Vagina (tissue), 2 donors: ENCODE measurements at places on chromosomes 6 and 20.

GRCh38 chr6:119314885-119315272 lies 34.7 kb downstream of the MAN1A1 start:
- H3K27me3 ChIP-seq: no peaks in the 10 kb centered on the region
- no peak overlapping the region for H3K27ac ChIP-seq
- no peak for DNase-seq

- no peaks in the 10 kb centered on the region for H3K36me3 ChIP-seq
- no peaks in the 10 kb centered on the region for H3K4me1 ChIP-seq
- H3K4me3 ChIP-seq: no peak overlapping the region
- DNase-seq: no peak
- H3K27me3 ChIP-seq: no peaks in the 10 kb centered on the region
- no peak overlapping the region for H3K27ac ChIP-seq
Measured at GRCh38 chr6:149560736-149561135, 5.4 kb upstream of the GINM1 start.

GRCh38 chr6:82013561-82014530 lies 233.7 kb downstream of the IBTK start:
- no peaks in the 10 kb centered on the region for H3K27me3 ChIP-seq
- peak overlapping the region; percentile 58 for H3K27ac ChIP-seq
- H3K4me1 ChIP-seq: peaks cover 31% of the 10 kb centered on the region
- H3K36me3 ChIP-seq: no peaks in the 10 kb centered on the region

GRCh38 chr20:49814057-49814694 lies 1.5 kb downstream of the SLC9A8 start:
- H3K27ac ChIP-seq: no peak overlapping the region
- H3K4me1 ChIP-seq: peaks cover 22% of the 10 kb centered on the region
- no peak overlapping the region for H3K4me3 ChIP-seq
- H3K36me3 ChIP-seq: peaks cover 12% of the 10 kb centered on the region

DNA sequence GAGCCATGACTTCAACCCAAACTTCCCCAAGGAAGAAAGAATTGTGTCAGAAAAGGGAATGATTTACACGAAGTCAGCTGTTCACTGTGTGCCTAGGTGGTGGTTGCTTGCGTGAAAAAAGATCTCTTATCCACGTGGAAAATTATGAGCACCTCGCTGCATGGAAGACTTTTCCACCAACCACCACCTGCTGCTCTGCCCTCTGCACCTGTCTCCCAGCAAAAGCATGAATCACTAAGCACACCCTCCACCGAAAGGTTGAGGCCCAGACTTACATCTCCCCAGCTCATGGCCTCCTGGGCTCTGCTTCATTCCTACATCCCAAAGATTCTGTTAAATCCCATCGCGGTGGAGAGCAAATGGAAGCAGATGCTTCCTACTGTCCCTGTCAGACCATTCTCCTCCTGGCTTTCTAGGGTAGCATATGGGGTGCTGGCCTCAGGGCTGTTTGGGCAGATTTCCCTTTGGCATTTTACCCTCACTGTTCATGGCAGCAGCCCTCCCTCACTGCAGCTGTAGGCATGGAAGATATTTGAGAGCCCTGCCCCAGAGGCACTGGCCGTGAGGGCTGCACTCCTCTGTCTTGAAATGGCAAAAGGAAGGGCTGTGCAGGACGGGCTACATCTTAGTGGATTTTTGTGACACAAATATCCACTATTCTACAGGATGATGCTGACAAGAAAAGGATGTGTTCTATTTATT lies 37.6 kb upstream of the CST5 start:
- H3K36me3 ChIP-seq: no peaks in the 10 kb centered on the region
- H3K27me3 ChIP-seq: no peaks in the 10 kb centered on the region
- DNase-seq: no peak
- no peaks in the 10 kb centered on the region for H3K4me1 ChIP-seq
- H3K4me3 ChIP-seq: no peak overlapping the region

DNA sequence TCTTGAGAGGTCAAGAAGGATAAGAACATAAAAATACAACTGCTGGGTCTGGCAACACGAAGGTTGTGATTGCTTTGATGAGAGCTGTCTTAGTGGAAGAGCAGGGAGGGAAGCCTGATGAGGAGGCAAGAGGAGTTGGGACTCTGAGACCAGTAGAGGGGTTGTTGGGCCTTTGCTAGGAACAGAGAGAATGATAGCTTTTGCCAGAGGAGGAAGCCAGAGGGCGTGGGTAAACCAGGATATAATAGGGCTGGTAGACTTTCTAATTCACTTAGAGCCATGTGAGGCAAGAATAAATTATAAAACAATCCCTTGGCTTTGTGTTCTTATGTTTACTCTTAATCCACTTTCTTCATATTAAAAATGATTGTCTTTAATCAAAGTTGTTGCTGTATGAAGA lies 78.6 kb downstream of the RCAN2 start:
- no peaks in the 10 kb centered on the region for H3K27me3 ChIP-seq
- no peak overlapping the region for H3K4me3 ChIP-seq
- no peak overlapping the region for H3K27ac ChIP-seq
- peaks cover 4% of the 10 kb centered on the region for H3K4me1 ChIP-seq
- no peaks in the 10 kb centered on the region for H3K36me3 ChIP-seq

DNA sequence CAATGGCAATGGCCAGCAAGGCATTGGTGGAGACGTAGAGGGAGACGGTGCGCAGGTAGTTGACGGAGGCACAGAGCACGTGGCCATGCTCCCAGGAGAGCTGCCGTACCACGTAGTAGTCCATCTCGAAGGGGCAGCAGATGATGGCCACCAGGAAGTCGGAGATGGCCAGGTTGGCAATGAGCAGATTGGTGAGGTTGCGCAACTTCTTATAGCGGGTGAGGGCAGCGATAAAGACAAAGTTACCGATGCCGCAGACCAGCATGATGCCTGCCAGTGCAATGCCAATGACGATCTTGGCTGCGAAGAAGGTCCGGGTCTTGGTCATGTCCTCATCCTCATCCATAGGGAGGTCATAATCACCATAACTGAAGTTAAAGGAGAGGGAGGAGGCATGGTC lies 2.8 kb downstream of the PROKR2 start:
- no peak for DNase-seq
- no peaks in the 10 kb centered on the region for H3K36me3 ChIP-seq
- no peak overlapping the region for H3K4me3 ChIP-seq
- H3K27me3 ChIP-seq: no peaks in the 10 kb centered on the region
- H3K4me1 ChIP-seq: no peaks in the 10 kb centered on the region
- no peak overlapping the region for H3K27ac ChIP-seq
